ENCODE measurements at places on chromosomes 6 and 20.

GRCh38 chr20:36501367-36502006 is 39.8 kb upstream of the MYL9 start:
- DNase-seq = no peak

DNA sequence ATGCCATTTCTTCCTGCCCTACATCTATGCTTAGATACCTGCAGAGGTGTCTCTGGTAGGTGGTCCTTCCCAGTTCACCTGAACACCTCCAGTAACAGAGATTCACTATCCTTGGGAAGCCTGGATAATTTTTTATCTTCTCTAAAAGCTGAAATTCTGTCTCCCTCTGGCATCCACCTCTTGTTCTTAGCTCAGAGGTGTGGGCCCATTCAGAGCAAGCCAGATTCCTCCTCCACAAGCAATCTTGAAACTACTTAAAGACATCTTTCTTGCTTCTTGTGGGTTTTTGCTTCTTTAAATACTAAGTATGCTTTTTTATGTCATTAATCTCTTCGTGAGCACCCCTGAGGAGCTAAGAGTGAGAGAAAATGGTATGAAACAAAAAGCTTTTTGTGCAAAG is 10.4 kb upstream of the SNRPB2 start:
- no peak for DNase-seq

GRCh38 chr6:24666097-24666640 is 530 bp downstream of the TDP2 start:
- no peak for DNase-seq

DNA sequence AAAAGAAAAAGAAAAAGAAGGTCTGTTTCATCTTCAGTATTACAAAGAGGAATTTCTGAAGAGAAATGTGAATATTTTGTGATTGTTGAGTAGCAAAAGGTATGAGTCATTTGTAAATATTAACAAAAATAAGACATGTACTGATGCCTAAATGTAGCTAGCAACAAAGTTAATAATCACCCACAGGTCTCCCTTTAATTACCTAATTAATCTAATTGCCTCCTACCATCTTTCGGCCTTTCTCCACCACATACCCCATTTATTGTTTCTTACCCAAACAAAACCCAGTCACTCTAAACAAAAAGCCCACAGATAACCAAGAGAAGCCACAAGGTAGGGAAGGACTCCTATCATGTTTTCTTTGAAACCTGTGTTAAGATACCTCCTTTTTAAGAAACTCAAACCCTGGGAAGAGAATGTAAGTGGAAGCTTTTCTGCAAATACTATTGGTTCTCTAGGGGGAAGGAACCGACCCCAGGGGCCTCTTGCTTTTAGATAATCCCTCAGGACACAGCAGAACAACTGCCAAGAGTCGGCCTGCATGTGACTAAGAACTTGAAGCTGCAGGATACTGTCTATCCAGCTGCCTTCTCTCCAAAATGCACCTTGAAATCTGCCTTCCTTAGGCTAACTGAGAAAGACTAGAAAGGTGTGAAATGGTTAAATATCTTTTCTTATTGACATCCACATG is 16.1 kb upstream of the STK38 start:
- DNase-seq = no peak

- no peak for DNase-seq
Measured at GRCh38 chr6:160069050-160069454, 52.6 kb upstream of the SLC22A1 start.

- DNase-seq = no peak
Measured at GRCh38 chr6:146770965-146771735, 172.4 kb downstream of the ADGB start.

- peak; percentile 77 for DNase-seq
Measured at GRCh38 chr6:170295510-170296422, 4.9 kb upstream of the DLL1 start.

DNA sequence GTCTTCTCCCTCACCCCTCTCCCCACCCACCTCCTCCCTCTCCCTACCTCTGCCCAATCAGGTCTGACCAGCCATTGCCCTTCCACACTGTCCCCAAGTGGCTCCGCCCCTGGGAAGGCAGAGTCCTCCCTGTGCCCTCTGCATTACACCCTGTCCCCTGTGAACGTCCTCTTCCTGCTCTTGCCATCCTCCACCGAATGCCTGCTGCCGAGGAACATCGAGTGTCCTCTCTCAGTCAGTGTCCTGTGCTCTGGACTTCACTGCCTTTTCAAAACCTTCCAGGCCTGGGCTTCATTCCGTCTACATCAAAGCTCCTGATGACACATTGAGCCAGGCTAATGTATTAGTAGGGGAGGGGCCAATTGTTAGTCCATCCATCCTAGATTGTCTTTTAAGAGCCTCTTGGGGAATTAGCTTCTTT is 3.3 kb upstream of the PACSIN1 start:
- DNase-seq = no peak

Data from NT2/D1 (cell line).